ENCODE measurements at places on chromosomes 7 and 10.

- no peak for DNase-seq
Observed at GRCh38 chr7:35727571-35727970, 32.6 kb upstream of the HERPUD2 start.

DNA sequence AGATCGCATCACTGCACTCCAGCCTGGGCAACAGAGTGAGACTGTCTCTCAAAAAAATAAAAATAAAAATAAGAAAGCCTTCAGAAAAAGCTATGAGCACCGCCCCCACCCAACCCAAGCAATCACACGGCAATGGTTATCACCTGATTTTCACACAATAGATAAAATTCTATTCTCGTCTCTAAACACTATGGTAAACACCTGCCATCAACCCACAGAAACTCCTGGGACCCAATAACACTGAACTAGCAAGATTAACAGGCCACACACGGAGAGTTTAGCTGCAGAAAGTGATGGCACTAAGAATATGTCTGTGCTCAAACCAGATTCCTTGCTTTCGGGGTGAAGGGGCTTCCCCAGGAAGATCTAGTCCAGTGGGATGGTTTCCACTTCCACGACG lies 173.8 kb downstream of the DIP2C start:
- no peak for DNase-seq

- DNase-seq = no peak
Observed at GRCh38 chr10:98376485-98376884, 38.5 kb downstream of the PYROXD2 start.

DNA sequence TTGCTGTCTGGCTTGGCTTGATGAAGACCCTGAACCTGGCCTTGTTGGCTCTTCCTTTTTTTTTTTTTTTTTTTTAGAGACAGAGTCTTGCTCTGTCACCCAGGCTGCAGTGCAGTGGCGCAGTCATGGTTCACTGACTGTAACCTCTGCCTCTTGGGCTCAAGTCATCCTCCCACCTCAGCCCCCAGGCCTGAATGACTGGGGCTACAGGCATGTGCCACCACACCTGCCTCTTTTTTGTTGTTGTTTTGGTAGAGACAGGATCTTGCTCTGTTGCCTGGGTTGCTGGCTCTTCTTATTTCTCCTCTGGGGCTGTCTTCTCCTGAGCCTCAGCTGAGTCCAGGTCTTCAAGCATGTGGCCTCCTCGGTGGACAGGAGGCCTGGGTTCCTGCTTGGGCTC lies 44.7 kb downstream of the PRF1 start:
- DNase-seq = no peak

- DNase-seq = no peak
Observed at GRCh38 chr7:74027683-74028320, at the start of gene ELN. ELN (plus strand) TSS chr7:74028173; CDS start chr7:74028188, 15 bp downstream.

All from HAP-1 (cell line).